D721Med (cell line): ENCODE measurements at places on chromosomes 1 and 21.

DNA sequence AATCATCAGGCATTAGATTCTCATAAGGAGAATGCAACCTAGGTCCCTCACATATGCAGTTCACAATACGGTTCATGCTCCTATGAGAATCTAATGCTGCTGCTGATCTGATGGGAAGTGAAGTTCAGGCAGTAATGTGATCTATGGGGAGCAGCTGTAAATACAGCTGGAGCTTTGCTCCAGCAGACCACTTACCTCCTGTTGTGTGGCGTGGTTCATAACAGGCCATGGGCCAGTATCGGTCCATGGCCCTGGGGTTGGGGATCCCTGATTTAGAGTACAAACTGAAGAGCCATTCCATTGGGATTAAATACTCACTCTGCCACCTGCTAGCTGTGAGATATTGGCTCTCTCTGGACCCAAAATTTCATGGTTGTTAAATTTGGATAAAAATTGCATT lies 244.6 kb upstream of the POGK start:
- no peak for DNase-seq

- no peak for DNase-seq
Measured at GRCh38 chr1:40625476-40626382, 39.8 kb downstream of the RIMS3 start.

GRCh38 chr1:38498686-38499085 lies 360.9 kb downstream of the RRAGC start:
- no peak for DNase-seq

DNA sequence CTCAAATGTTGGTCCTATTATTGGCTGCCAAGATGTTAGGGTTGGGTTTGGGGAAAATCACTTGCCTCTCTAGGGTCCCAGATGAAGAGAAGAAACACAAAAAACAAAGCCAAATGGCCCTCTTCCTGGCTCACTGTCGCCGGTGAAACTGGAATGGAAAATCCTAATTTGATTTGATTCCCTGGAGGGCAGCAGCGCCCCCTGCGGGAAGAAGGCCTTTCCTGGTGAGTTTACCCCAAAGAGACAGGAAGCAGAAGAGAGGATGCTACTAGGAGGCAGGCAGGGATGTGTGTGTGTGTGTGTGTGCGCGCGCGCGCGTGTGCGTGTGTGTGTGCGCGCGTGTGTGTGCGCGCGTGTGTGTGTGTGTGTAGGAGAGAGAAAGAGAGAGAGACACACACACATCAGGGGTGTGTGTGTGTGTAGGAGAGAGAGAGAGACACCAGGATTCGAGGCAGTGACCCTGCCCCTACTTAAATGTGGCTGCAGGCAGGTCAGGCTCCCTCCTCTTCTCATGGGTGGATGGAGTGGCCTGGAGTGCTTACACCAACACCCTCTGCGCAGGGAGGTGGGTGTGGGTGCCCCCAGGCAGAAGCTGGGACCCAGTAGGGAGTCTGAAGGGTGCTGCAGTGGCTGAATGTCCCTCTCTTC lies 3.1 kb upstream of the SELENON start:
- DNase-seq: peak; percentile 64

DNA sequence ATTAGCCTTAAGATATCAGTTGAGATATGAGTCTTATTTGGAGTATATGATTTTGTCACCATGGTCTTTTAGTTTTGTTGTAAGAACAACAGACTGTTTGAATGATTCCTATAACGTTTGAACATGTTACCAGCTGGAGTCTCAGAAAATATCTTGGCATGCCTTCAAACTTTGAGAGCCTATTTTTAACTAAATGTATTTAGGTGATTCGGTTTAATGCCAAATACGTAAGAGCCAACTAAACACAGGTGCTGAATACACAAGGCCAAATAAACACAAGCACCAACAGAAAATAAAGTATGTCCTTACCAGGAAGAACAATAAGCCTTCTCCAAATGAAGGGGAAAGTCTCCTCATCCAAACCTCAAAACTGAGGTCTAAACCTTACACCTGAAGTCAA lies 48.6 kb downstream of the PRKACB start:
- no peak for DNase-seq

GRCh38 chr1:197695961-197696360 lies 79.3 kb downstream of the DENND1B start:
- no peak for DNase-seq

DNA sequence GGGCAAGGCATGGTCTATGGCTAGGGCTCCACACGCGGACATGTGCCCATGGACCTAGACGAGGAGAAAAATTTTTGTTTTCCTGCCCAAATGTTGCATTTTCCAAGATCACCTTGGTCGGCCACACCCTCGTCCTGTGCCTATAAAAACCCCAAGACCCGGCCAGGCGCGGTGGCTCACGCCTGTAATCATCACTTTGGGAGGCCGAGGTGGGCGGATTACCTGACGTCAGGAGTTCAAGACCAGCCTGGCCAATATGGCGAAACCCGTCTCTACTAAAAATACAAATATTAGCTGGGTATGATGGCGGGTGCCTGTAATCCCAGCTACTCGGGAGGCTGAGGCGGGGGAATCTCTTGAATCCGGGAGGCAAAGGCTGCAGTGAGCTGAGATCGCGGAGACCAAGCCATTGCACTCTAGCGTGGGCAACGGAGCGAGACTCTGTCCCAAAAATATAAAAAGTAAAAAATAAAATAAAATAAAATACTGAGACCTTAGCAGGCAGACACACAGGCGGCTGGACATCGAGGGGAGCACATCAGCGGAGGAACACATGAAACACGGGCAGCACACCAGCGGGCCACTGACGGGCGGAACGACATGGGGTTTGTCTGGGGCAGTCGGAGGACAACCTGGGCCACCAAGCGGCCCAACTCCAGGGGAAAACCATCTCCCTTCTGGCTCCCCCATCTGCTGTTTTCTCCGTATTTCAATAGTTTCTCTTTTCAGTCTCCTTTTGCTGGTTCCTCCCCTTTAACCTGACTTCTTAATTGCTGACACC lies 60.7 kb upstream of the TBX15 start:
- no peak for DNase-seq

- no peak for DNase-seq
Measured at GRCh38 chr1:3011631-3012455, 9.4 kb upstream of the ACTRT2 start.

DNA sequence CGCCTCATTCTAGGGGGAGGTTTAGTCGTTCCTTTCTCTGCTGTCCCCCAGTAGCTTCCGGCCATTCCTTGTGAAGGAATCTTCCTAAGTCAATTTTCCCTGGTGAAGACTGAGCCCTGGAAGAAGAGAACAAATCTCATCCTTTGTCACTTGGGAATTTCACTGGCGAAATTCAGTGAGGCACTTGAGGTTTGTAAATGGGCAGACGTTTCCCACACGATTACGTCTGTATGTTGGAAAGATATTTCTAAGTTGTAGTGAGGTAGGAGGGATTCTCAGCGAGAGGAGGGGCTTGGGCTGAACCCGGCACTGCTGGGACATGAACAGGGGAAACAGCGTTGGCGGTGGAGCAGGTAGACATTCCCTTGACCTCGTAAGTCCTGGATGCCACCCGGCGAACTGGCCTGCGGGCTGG lies 47.2 kb downstream of the GALNT2 start:
- DNase-seq: no peak

DNA sequence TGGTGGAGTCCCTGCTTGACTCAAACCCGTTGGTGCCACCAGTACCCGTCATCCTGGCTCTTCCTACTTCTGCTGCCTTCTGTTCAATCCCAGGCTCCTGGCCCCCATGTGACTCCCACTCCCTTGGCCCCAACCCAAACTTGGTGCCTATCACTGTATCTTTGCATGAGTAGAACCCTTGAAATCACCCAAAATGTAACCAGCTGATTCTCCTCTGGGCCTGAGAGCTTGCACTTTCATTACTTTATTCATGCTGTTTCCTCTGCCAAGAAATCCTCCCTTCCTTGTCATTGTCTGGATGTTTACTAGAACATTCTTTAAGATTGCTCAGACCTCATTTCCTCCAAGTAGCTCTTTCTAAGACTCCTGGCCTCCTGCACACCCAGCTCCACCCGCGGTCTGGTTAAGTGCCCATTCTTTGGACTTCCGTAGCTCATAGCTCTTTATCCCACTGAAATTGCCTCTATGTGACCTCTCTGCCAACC lies 15.7 kb downstream of the PTAFR start:
- no peak for DNase-seq

DNA sequence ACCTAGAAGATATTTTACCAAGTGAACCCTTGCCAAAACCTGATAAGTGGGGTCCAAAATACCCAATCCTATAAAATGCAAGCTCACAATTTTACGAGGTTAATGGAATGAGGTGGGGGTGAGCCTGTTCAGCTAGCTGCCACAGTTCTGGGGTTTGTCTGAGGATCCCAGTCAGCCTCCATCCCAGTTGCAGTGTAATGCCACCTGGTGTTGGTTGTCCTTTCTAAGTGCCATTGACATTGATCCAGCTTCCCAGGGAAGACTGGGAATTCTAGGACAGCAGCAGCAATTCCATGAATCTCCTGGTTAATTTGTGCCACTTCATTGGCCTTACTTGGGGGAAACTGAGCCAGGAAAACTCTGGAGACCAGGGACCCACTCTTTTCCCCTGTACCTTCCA lies 298.3 kb downstream of the RWDD3 start:
- DNase-seq: no peak

- DNase-seq: no peak
Measured at GRCh38 chr1:43464681-43465504, 11.2 kb upstream of the HYI start.

DNA sequence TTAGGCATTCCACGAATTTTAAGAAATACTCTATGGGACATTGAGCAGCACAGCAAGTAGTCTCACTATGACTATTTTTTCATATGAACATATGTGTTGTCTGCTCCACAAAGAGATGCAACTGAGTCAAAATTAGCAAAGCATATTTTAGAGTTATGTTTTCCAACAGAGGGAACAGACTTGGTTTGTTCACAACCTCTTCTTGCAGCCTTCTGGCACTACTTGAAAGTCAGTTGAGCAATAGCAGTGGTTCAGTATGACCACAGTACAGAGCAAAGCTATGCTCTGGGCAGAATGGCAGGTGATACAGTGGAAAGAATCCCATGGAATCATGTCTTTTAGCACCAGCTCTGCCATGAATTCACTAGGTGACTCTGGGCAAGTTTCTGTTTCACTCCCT lies 5.2 kb downstream of the CCN1 start:
- no peak for DNase-seq

- no peak for DNase-seq
Measured at GRCh38 chr21:16159213-16159970, 429.6 kb downstream of the USP25 start.

DNA sequence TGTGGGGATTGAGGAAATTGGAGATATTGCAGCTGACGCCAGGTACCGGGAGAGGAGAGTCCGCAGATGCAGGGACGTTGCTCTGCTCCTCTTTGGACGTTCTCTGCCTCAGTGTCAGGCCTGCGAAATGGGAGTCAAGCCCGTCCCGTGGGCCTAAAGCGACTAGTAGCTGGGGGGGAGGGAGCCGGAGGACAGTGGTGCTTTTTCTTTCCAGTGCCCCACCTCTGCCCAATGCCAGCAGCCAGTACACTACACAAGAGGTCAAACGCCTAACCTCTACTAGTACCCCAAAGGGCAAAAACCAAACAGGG lies 413.6 kb upstream of the ESRRG start:
- no peak for DNase-seq

GRCh38 chr1:161932668-161933067 lies 91.0 kb downstream of the OLFML2B start:
- DNase-seq: no peak

GRCh38 chr1:100358210-100358609 lies 5.9 kb downstream of the CDC14A start:
- DNase-seq: no peak

DNA sequence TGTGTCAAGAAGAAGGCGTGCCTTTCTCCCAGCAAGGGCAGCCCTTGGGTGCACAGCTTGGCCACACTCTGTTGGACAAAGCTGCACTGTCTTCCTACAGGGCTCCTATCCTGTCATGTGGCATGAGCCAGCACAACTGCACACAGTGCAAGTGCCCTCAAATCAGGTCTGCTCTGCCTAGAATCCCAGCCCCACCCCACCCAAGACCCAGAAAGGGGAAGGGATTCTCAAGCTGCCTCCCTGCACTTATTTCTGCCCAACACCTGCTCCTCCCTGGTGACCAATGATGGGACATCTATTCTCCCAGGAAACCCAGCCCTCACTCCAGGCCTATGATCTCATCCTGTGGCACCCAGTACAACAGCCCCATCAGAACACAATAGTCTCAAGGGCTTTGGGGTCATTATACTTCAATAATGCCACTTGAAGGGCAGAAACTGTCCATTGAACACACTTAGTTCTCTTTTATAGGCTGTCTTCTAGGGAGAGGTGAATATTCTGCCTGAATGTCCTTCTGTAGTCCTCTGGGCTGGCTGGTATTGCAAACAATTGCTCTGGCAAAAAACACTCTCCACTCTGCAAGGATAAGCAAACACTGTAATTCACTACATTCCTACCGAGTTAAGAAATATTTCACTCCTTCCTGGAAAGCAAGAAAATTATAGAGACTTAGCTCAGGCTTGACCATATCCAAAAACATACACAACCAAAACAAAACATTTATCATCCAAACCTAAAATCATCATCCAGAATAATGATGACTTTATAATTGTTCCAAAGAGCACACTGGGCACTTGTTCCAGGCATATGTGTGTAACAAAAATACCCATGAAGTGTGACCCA lies 43.1 kb upstream of the IGSF3 start:
- no peak for DNase-seq

GRCh38 chr1:44778705-44779576 lies 3.6 kb downstream of the RPS8 start:
- no peak for DNase-seq

- no peak for DNase-seq
Measured at GRCh38 chr21:44986471-44987291, 46.9 kb downstream of the SLX9 start.

- DNase-seq: no peak
Measured at GRCh38 chr1:228065543-228066347, 16.8 kb upstream of the ARF1 start.

DNA sequence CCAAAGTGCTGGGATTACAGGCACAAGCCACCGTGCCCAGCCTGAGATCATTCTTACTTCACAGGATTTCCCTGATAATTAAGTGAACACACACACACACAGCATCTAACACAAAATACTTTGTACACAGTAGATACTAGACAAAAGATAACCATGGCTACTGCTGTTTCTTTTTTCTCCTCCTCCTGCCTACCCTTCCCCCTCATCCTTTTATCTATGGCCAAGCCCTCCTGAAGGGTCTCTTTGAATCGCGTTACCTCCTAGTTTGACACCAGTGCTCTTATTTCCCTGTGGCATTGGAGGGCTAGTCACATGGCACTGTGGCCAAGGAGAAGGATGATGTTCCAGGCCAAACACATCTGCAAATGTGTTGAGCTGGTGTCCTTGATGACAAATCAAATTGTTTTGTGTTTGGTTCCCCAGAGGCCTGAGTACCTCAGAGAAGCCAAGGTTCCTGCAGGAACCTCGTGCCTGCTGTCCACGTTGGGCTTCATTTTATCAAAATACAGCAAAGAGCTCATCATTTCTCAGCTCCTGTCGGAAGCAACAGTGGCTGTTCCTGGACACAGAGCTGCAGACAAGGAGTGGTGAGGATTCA lies 20.6 kb downstream of the NDUFS5 start:
- no peak for DNase-seq
